ENCODE measurements at places on chromosomes 12 and 14.

GRCh38 chr14:50943943-50944646 lies at the start of gene PYGL:
Gene PYGL, minus strand, starts transcription at chr14:50944483. Its CDS starts 80 bp downstream, at chr14:50944403.
- H3K4me3 ChIP-seq = peak within 1 kb of the TSS; percentile 84
- peaks cover 30% of the 10 kb centered on the region for H3K27me3 ChIP-seq
- H3K4me1 ChIP-seq = peaks cover 15% of the 10 kb centered on the region

DNA sequence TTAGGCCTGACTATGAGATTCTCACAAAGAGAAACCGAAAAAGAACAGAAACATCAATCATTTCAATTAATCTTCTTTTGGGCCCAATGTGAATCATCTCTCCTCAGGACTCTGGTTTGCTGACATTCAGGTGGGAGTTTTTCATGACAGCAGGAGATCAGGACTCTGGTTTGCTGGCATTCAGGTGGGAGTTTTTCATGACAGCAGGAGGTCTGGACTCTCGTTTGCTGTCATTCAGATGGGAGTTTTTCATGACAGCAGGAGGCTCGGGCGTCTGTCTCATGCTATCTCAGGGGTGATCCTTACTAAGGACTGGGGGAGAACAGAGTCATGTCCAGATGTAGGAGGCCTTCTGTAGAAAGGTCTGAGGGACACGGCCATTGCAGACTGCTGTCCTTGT lies 40.1 kb upstream of the PARP11 start:
- no peaks in the 10 kb centered on the region for H3K36me3 ChIP-seq
- no peaks in the 10 kb centered on the region for H3K4me1 ChIP-seq
- peaks cover 2% of the 10 kb centered on the region for H3K27me3 ChIP-seq
- no peak overlapping the region for H3K27ac ChIP-seq

DNA sequence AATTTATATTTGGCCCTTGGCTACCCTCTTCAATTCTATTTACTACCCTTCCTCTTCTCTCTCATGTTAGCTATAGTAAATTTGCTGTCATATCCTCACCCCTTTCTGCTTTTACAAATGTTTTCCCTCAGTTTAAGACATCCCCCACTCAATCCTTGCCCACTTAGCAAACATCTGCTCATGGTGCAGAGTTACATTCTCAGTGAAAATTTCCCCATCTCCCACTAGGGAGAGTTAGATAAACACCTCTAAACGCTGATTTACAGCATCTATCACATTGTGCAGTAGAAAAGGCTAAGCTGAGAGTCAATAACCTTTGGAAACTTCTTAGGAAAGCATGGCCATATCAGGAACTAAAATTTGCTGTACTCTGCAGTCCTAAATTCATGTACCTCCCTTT lies 69.0 kb downstream of the DENND5B start:
- no peak for DNase-seq
- H3K36me3 ChIP-seq = no peaks in the 10 kb centered on the region
- no peaks in the 10 kb centered on the region for H3K27me3 ChIP-seq

DNA sequence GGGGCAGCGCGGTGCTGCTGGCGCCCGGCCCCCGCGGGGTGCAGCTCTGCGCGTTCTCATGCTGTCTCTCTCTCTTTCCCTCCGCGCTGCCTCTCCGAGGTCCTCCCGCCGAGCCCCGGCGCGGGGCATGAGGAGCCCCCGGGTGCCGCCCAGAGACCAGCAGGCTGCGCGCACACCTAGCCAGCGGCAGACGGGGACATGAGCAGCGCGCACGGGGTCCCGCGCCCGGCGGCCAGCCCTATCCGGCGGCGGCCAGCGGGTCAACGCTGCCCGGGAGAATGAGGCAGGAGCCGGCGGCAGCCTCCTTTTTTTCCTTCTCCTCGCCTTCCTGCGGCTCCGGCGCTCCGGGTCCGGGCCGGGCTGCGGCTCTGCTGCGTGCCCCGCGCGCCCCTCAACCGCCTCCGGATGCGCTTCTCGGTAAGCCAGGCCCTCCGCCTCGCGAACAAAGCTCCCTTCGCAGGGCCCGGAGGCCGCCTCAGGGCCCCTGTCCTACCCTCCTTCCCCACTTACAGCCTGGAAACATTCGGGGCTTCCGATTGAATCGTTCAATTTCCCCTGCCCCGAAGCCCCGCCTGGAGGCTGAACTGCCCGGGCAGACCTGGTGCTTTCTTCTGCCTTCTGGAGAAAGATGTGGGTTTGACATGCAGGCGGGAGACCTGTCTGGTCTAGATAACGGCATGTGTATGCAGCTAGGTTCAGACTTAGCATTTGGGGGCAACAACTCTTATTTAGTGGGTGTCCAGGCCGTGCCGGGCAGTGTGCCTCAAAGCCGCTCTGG lies at the start of gene TUNAR:
TSS of gene TUNAR (plus strand) at position 72 of the 778 bp plus-strand sequence.
- H3K27ac ChIP-seq = no peak within 1 kb of the TSS
- DNase-seq = no peak
- H3K27me3 ChIP-seq = peaks cover 16% of the 10 kb centered on the region
- no peaks in the 10 kb centered on the region for H3K4me1 ChIP-seq
- H3K36me3 ChIP-seq = no peaks in the 10 kb centered on the region

DNA sequence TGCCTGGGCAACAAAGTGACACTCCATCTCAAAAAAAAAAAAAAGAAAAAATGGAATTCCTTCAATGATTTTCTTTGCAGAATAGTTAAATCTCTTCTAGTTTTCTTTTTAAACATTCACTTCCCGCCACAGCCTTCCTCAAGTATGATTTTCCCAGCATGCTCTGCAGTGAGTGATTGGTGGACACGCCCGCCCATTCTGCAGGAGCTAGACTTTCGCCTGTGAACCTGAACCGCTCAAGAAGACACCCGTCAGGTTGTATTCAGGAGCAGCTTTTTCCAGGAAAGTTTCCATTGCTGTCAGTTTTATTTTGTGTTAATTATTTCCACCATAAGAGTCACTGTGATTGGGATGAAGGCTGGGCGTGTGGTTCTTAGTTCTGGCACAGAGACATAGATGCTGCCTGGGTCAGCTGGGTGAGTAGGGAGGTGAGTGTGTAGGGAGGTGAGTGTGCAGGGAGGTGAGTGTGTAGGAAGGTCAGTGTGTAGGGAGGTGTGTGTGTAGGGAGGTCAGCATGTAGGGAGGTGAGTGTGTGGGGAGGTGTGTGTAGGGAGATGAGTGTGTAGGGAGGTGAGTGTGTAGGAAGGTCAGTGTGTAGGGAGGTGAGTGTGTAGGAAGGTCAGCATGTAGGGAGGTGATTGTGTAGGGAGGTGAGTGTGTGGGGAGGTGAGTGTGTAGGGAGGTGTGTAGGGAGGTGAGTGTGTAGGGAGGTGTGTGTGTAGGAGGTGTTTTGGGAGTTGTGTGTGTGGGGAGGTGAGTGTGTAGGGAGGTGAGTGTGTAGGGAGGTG lies 76.2 kb downstream of the KIF26A start:
- DNase-seq = no peak
- H3K4me3 ChIP-seq = no peak overlapping the region
- H3K27ac ChIP-seq = no peak overlapping the region
- H3K4me1 ChIP-seq = no peaks in the 10 kb centered on the region
- H3K36me3 ChIP-seq = no peaks in the 10 kb centered on the region

All from immature natural killer cell (primary cell).